ENCODE measurements at places on chromosomes 7 and 10. TPM values are rescaled to one million over a fixed set of nuclear protein-coding genes. Genes with fewer than 3 reads are reported as not detected.
A peak's percentile ranks its signal among the peaks of the same experiment; 100 is the strongest.

The IGFBP3 gene
- 44.9 TPM for polyA plus RNA-seq

The HOXA4 gene
- 1.8 TPM for polyA plus RNA-seq

The DNAJB6 gene
- polyA plus RNA-seq, result 93.4 TPM

The STK32C gene
- 10.4 TPM for polyA plus RNA-seq

The SLC26A4 gene
- polyA plus RNA-seq, result not detected

DNA sequence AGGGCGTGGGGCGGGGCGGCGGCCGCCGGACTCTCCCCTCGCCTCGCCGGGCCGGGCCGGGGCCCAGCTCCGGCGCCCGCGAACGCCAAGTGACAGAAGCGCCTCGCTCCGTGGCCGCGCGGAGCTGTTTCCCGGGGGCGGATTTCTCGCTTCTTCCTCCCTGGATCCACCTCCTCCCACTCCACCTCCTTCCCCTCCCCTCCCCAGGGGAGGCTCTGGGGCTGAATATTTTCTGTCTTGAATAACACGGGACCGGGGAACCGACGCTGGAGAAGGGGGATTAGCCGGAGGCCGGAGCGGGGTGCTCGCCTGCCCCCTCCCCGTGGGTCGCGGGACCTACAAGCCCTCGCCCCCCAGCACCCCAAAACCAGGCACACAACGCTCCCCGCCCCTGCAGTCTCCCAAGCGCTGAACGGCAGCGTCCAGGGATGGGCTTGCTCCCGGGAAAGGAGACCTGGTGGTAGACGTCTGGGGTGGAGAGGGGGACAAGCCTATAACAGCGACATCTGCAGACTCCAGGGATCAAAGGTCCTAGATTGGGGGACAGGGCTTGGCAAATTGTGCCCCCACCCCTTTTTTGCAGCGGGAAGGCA is at the start of gene ARHGAP21:
TSS of gene ARHGAP21 (minus strand) at position 100 of the 593 bp plus-strand sequence. CDS start 1,988 bp downstream, outside the sequence.
- H3K4me3 ChIP-seq, result peak within 1 kb of the TSS; percentile 87
- peak; percentile 87 for DNase-seq
- no peaks in the 10 kb centered on the region for H3K27me3 ChIP-seq
- H3K4me1 ChIP-seq, result no peaks in the 10 kb centered on the region
- peak within 1 kb of the TSS; percentile 99 for H3K27ac ChIP-seq
- no peaks in the 10 kb centered on the region for H3K36me3 ChIP-seq

GRCh38 chr10:788796-789748 is 99.6 kb upstream of the DIP2C start:
- H3K27me3 ChIP-seq, result no peaks in the 10 kb centered on the region
- no peak overlapping the region for H3K27ac ChIP-seq
- peak; percentile 94 for DNase-seq
- H3K36me3 ChIP-seq, result no peaks in the 10 kb centered on the region
- H3K4me1 ChIP-seq, result peaks cover 11% of the 10 kb centered on the region

Measured in sigmoid colon (tissue), 7 donors.